ENCODE measurements at places on chromosomes 6 and 20.
A peak's percentile ranks its signal among the peaks of the same experiment; 100 is the strongest.

DNA sequence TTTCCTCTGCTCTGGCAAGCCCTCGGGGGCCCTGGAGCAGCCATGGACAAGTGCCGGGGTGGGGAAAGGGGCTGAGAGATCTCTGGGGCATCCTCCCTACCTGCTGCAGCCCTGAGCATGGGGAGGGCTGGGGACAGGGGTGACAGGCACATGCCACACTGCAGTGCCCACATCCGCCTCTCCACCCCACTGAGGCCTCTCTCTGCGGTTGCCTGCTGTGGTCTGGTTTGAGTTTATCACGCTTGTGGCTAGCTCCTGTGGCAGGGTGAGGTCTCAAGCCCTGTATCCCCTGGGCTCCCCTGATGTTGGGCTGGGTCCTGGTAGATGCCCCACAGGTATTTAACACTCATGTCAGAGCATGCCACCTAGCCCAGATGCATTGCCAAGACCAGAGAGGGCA lies 52.9 kb upstream of the MLN start:
- DNase-seq: no peak

- DNase-seq: no peak
Observed at GRCh38 chr6:168649209-168649608, 208.2 kb downstream of the SMOC2 start.

- no peak for DNase-seq
Observed at GRCh38 chr6:65202738-65203137, 504.3 kb downstream of the EYS start.

DNA sequence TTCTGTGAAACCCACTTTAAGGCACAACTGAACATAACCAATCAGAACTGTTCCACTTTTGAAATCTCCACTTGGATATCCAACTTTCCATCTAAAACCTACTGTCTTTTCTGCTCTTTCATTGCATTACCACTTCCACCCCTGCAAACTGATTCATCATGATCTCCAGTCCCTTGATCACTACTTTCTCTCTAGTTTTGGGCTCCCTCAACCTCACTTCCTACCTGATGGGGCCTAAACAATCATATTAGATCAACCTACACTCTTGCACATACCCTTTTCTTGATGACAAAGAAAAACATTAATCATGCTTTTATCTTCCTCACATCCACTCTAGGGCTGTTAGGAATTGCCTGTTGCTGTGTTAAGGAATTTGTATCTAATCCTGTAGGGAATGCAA lies 137.6 kb downstream of the PDSS2 start:
- no peak for DNase-seq

DNA sequence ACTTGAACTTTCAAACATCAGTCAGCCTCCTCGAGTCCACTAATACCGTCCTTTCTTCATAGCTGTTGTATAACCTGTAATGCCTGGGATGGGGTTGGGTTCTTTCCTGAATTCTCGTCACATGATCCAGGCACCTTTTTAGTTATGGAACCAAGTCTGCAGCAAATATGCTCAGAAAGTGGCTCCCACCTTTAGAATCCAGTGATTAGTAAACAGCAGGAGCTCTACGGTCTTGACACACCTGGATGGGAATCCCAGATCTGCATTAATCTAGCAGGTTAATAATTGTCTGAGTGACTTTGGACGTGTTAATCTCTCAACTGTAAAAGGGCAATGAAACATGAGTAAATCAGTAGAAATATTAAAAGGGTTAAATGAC lies 729 bp upstream of the ZHX3 start:
- no peak for DNase-seq

GRCh38 chr20:62886709-62887058 lies 25.1 kb upstream of the TCFL5 start:
- DNase-seq: no peak

DNA sequence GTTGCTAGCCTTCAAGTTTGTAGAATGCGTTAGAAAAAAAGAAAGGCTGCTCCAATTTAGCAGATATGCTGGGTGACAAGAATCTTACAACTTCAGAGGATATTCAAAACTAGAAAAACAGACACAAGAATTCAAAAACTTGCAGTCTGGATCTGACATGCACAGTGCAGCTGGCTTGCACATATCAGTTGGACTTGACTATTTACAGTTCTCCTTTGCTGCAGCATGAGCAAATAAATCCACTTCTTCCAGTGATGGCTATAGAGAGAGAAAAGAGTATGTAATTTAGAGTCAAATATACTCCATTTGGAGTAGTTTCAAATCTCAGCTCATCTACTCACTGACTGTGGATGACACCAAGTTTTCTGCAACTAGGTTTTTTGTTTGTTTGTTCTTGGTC lies 247.0 kb downstream of the RIMS1 start:
- DNase-seq: no peak

GRCh38 chr6:43401730-43402129 lies 25.6 kb upstream of the ABCC10 start:
- no peak for DNase-seq

DNA sequence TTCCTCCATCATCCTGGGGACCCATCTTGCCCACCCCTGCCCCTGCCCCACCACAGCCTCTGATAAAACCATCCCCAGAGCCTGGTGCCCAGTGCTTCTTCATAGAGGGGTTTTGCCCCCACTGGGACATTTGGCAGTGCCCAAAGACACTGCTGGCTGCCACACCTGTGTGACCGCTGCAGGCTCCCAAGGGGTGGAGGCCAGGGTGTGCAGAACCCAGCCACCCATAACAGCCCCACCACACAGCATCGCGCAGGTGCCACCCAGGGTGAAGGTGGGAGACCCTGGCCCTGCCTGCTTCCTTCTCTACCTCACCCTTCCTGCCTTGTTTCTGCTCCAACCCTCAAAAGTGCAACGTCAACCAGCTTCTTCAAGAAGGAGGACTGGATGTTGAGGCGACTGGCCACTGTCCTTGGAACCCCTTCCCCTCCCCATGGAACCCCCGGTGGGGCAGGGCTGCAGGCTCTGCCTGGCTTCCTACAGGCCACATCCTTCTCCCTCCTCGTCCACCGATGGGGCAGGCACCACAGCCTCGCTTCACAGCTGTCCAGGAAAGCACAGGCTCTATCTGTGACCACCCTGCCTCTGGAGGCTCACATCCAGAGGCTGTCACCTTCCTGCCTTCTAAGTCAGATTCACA lies 79.2 kb upstream of the MPC1 start:
- no peak for DNase-seq

DNA sequence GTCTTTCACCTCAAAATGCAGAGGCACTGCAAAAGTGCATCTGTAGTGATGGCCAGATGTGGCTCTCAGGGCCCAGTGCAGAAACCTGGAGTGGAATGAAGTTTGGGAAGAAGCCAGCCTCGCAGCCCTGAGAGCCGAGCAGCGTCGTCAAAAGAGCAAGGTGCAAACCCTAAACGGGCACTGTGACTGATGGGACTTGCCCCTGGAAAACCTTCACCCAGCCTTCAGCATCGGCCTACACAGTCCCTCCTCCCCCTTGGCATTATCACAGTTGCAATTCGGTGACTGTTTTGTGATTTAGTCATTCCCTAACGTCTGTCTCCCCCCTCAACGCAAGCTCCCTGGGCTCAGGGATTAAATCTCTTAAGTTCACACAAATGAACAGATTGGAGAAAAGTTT lies 38.6 kb downstream of the TAF4 start:
- no peak for DNase-seq

GRCh38 chr6:53985366-53985765 lies 125.9 kb upstream of the MLIP start:
- no peak for DNase-seq

DNA sequence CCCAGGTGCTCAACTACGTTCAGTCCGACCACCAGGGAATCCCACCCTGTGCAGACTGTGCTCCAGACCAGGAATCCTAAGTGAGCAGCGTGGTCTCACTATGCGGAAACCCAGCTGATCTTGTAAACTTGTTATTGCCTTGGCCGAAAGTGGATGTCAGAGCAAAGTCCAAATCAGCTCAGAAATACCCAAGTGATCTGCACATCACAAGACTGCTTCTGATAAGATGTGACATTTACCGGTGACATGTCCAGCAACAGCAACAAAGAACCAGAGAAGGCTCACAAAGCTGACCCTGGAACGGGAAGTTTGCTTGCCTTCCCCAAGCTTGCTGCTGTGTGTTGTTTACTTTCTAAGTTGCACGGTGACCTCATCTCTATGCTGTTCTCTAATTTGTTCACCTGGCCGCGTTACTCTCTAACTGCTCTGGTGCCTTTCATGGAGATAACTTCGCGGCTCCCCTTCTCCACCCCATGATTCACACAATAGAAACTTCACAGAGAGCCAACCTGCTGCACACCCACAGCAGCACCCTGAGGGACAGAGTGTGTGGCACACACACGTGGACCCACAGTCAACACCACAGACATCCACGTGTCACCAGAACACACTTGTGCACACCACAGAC lies 1.7 kb downstream of the BNIP5 start:
- no peak for DNase-seq

DNA sequence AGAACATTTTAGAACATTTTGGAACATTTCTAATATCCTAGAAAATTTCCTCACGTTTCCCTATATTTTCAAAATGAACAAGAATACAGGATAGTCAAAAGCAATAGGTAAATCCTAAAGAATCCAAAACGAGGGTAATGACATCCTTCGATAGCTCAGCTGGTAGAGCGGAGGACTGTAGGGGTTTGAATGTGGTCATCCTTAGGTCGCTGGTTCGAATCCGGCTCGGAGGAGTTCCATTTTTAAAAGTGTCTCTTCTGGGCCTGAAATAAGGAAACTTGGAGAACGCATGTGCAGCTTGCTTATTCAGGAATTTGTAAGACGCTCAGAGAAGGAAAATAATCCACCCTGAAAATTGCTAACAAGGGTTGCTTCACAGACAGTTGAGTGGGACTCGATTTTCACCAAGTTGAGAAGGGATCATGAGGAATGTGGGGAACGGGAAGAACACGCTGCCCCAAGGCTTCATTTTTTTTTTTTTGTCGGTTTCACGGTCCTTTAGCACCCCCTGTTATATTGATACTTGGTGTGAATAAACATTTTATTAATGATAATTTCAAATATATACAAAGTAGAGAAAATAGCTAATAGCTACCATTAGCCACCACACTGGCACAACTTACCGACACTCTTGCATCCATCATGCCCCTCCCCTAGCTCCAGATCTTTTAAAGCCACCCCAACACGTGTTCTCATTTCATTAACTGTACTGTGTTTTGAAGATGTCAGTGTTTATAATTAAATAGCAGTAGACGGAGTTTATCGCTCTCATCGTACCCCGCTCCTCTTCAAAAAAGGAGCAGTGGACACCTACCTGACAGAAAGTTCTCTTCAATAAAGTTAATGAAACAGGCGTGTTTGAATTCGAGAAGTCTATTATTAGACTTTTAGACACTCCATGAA lies 1.8 kb upstream of the ABT1 start:
- DNase-seq: peak; percentile 74

GRCh38 chr6:42387336-42387735 lies 64.4 kb downstream of the TRERF1 start:
- no peak for DNase-seq

DNA sequence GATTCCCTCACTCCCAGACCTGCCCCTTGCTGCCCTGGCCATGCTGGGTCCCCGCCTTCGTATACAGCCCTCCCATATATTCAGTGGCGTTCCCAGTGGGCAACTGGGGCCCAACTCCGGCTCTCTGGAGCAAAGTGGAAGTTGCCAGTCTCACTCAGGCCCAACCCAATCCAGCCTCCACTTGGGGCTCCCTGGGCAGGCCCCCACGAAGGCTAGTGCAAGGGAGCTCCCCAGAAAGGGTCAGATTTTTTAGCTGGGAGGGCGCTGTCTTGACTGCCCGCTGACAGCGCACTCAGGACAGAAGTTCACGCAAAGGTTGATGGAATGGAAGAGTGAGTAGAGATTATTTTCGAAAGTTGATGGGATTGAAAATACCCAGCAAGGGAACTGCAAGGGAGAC lies 5.9 kb downstream of the TP53TG5 start:
- no peak for DNase-seq
